Endodermal cell (in vitro differentiated cells): ENCODE measurements at places on chromosomes 2 and 18. TPM values are rescaled to one million over a fixed set of nuclear protein-coding genes. Genes with fewer than 3 reads are reported as not detected.

- DNase-seq, result no peak
Observed at GRCh38 chr18:30623401-30624065, 419.0 kb downstream of the DSC3 start.

CHST9 gene
- total RNA-seq, result 44.9 to 78.9 TPM (median 75.8 TPM) in 3 replicates

GRCh38 chr18:13603304-13604019, 122.9 kb downstream of the FAM210A start:
- DNase-seq, result peak; percentile 43

DNA sequence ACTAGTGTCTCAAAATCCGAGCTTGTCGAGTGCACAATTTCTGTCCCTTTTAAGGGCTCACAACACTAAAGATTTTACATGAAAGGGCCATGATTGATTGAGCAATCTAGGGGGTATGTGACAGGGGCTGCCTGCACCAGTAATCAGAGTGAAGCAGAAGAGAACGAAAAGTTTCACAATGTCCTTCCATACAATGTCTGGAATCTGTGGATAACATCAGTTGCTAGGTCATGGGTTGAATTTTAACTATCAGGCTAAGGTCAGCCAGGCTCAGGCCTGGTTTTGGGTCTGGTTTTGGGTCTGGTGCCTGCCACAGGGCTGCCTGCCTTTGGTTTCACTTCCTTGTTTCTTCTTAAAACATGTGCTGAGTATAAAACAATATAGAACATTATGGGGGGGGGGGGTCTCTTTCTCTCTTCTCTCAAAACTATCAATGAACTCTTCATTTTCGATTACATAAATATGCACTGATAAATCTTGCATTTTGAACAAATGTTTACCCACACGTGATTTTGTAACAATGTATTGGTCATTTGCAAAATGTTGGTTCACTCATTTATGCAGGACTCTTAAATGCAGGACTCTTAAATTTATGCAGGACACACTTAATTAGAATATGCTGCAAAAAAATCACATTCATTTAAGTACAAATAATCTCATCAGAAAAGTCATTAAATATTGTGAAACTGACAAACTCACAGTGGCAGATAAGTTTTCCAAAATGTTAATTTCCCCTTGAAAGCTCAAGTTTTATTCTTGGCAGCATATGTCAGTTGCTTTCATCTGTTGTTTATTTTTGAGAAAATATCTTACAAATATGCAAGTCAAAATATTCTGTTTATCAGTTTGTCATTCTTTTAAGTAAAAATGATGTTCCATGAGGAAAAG, 290.5 kb upstream of the KYNU start:
- DNase-seq, result no peak

GRCh38 chr2:143968360-143968759, 551.6 kb downstream of the ZEB2 start:
- DNase-seq, result no peak

PLCL1 gene
- total RNA-seq, result 0.11 to 0.15 TPM in 2 of 3 replicates, not detected in the other

DNER gene
- 0.16 and 0.18 TPM in 2 replicates for total RNA-seq

- DNase-seq, result no peak
Observed at GRCh38 chr2:12685145-12685544, 31.6 kb upstream of the TRIB2 start.
